ENCODE measurements at places on chromosomes 12 and 14.
A peak's percentile ranks its signal among the peaks of the same experiment; 100 is the strongest.

DNA sequence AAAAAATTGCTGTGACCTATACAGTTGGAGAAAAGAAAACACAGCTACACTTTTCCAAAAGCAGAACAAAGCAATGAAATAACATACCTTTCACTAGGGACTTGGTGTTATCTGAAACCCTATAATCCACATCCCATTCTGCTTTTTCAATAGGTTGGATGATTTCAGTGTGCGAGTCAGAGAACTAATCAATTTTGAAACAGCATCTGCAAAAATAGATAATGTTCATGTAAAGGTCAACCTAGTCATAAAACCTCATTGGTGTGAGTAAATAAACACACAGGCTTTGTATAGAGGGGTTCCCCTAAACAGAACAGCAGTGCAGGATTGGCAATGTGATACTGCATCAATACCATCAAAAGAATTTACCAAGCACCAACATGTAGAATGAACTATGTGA is 173.0 kb upstream of the G2E3 start:
- H3K27me3 ChIP-seq: no peaks in the 10 kb centered on the region
- H3K4me3 ChIP-seq: no peak overlapping the region
- H3K36me3 ChIP-seq: no peaks in the 10 kb centered on the region
- DNase-seq: no peak
- H3K4me1 ChIP-seq: no peaks in the 10 kb centered on the region

DNA sequence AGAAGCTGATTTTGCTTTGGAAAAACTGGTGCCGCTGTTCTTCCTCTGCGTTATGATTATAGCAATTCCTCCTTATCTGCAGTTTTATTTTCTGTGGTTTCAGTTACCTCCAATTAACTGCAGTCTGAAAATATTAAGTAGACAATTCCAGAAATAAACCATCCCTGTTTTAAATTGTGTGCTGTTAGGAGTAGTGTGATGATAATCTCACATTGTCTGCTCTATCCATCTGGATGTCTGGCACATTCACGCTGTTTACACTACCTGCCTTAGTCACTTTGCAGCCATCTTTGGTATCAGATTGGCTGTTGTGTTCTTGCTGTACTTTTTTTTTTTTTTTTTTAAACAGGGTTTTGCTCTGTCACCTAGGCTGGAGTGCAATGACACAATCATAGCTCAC is 141.0 kb downstream of the GRIP1 start:
- no peak for DNase-seq
- no peaks in the 10 kb centered on the region for H3K36me3 ChIP-seq
- H3K4me1 ChIP-seq: no peaks in the 10 kb centered on the region
- no peaks in the 10 kb centered on the region for H3K27me3 ChIP-seq

- peak overlapping the region; percentile 59 for H3K27ac ChIP-seq
- H3K4me3 ChIP-seq: no peak overlapping the region
- H3K27me3 ChIP-seq: no peaks in the 10 kb centered on the region
- DNase-seq: no peak
- peaks cover 15% of the 10 kb centered on the region for H3K4me1 ChIP-seq
- H3K36me3 ChIP-seq: no peaks in the 10 kb centered on the region
Observed at GRCh38 chr12:98578392-98578791, 15.1 kb upstream of the SLC25A3 start.

GRCh38 chr14:32603992-32604565 is 275.0 kb downstream of the AKAP6 start:
- H3K27ac ChIP-seq: no peak overlapping the region
- H3K27me3 ChIP-seq: no peaks in the 10 kb centered on the region
- no peak for DNase-seq
- H3K4me3 ChIP-seq: no peak overlapping the region

DNA sequence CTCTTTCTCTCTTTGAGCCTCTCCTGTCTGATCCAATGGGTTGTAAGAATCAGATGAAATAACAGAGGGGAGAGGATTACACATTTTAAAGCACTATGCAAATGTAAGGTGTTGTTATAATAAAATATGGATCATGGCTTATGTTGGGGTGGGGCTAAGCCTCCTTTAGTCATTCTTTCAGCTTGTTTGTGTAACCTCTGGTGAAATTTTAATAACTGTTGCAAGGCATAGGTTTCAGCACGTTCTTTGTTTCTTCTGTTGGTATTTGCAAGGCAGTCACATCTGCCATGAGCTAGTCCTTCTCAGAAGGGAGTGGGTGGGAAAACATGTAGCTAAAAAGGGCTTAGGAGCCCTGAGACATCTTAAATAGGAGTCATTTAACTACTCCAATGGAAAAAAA is 74.8 kb upstream of the FRMD6 start:
- H3K4me3 ChIP-seq: no peak overlapping the region
- H3K4me1 ChIP-seq: no peaks in the 10 kb centered on the region
- H3K27me3 ChIP-seq: no peaks in the 10 kb centered on the region
- no peak overlapping the region for H3K27ac ChIP-seq
- no peak for DNase-seq

GRCh38 chr12:120762086-120762485 is 36.5 kb downstream of the ACADS start:
- peaks cover 38% of the 10 kb centered on the region for H3K36me3 ChIP-seq
- H3K4me1 ChIP-seq: no peaks in the 10 kb centered on the region
- DNase-seq: no peak
- H3K27me3 ChIP-seq: no peaks in the 10 kb centered on the region

DNA sequence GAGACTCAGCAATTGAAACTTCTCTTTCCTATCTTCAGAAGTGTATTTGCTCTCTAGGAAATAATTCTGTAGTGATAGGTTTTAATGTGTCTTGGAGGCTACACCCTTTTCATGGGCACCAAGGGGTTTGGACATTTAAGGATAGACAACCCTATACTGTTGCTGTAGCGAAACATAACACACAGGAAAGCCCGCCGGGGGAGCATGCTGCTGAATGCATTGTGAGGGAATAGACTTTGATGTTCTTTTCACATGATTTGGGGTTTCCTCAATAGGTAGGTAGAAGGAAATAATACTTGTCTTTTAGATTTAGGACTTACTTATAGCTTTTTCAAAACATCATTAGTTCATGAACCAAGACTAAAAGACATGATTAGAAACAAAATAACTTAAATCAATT is 97.0 kb downstream of the PELI2 start:
- H3K27ac ChIP-seq: no peak overlapping the region
- H3K4me1 ChIP-seq: peaks cover 6% of the 10 kb centered on the region
- no peaks in the 10 kb centered on the region for H3K27me3 ChIP-seq
- no peaks in the 10 kb centered on the region for H3K36me3 ChIP-seq
- DNase-seq: no peak

GRCh38 chr12:13799574-13799973 is 181.8 kb downstream of the GRIN2B start:
- no peak overlapping the region for H3K4me3 ChIP-seq
- DNase-seq: no peak
- no peak overlapping the region for H3K27ac ChIP-seq
- no peaks in the 10 kb centered on the region for H3K4me1 ChIP-seq

DNA sequence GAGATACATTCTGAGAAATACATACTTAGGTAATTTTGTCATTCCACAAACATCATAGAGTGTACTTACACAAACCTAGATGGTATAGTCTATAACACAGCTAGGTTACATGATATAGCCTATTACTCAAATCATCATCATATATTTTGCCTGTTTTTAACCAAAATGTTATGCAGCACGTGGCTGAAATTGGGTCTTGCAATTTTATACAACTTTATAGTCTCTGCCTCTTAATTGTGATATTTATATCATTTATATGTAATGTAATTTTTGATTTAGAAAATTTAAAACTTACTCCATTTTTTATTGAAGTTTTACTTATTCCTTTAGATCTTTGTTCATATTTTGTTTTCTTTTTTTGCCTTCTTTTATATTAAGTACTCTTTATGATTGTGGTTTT is 350.7 kb upstream of the DCN start:
- H3K27ac ChIP-seq: no peak overlapping the region
- DNase-seq: no peak
- H3K4me3 ChIP-seq: no peak overlapping the region
- H3K4me1 ChIP-seq: no peaks in the 10 kb centered on the region

DNA sequence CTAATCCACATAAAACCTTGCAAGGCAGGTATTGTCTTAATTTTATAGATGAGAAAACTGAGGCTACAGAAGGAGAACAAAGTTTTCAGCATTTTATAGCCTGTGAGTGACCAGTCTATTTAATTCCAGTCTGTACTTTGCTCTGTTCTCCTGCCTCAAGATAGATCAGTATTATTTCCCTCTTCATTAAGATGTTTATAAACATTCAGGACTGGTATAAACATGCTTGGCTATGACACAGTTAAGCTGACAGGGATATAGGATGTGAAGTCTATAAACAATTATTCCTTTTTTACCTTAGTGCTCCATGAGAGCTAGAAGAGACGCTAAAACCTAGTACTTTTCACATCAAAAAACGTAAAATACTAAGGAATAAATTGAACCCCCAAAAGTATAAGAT is 287.3 kb downstream of the RAD51B start:
- no peaks in the 10 kb centered on the region for H3K27me3 ChIP-seq
- no peak overlapping the region for H3K27ac ChIP-seq
- no peaks in the 10 kb centered on the region for H3K36me3 ChIP-seq
- H3K4me1 ChIP-seq: no peaks in the 10 kb centered on the region
- no peak overlapping the region for H3K4me3 ChIP-seq

GRCh38 chr12:118325081-118325480 is 47.6 kb downstream of the TAOK3 start:
- no peak overlapping the region for H3K4me3 ChIP-seq
- DNase-seq: no peak
- peaks cover 7% of the 10 kb centered on the region for H3K4me1 ChIP-seq
- H3K36me3 ChIP-seq: no peaks in the 10 kb centered on the region
- H3K27ac ChIP-seq: no peak overlapping the region

DNA sequence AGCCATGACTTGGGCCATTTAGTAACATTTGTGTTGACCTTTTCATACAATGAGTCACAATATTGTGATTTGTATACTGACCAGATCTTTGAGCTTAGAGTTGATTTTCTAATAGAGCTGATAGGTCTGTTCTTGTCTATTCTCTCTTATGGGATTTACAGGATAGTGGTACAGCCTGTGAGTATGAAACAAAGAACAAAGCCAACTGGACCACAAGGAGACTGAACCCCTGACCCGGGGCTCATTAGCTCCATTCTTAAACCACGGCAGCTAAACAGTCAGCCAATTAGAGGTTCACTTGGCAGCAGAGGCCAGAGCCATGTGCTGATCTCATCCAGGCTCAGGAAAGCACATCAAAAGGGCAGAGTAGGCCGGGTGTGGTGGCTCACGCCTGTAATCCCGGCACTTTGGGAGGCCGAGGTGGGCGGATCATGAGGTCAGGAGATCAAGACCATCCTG is 59.1 kb upstream of the GNPNAT1 start:
- no peak overlapping the region for H3K27ac ChIP-seq
- H3K4me3 ChIP-seq: no peak overlapping the region
- no peaks in the 10 kb centered on the region for H3K36me3 ChIP-seq
- H3K27me3 ChIP-seq: no peaks in the 10 kb centered on the region
- no peak for DNase-seq

- DNase-seq: no peak
- no peak overlapping the region for H3K27ac ChIP-seq
- no peaks in the 10 kb centered on the region for H3K36me3 ChIP-seq
- no peak overlapping the region for H3K4me3 ChIP-seq
- H3K27me3 ChIP-seq: no peaks in the 10 kb centered on the region
Observed at GRCh38 chr14:92888896-92889295, 34.1 kb upstream of the CHGA start.

GRCh38 chr12:29796823-29797263 is 13.1 kb upstream of the TMTC1 start:
- no peaks in the 10 kb centered on the region for H3K36me3 ChIP-seq
- H3K4me3 ChIP-seq: no peak overlapping the region
- no peaks in the 10 kb centered on the region for H3K27me3 ChIP-seq
- no peaks in the 10 kb centered on the region for H3K4me1 ChIP-seq
- no peak overlapping the region for H3K27ac ChIP-seq
- no peak for DNase-seq

- H3K27me3 ChIP-seq: 0 out of 2 replicates have a peak, but pooled peaks cover 7% of the 10 kb centered on the region
- H3K27ac ChIP-seq: no peak overlapping the region
- no peaks in the 10 kb centered on the region for H3K36me3 ChIP-seq
- DNase-seq: no peak
- H3K4me1 ChIP-seq: peaks cover 5% of the 10 kb centered on the region
Observed at GRCh38 chr12:32877601-32878459, 18.7 kb downstream of the PKP2 start.

DNA sequence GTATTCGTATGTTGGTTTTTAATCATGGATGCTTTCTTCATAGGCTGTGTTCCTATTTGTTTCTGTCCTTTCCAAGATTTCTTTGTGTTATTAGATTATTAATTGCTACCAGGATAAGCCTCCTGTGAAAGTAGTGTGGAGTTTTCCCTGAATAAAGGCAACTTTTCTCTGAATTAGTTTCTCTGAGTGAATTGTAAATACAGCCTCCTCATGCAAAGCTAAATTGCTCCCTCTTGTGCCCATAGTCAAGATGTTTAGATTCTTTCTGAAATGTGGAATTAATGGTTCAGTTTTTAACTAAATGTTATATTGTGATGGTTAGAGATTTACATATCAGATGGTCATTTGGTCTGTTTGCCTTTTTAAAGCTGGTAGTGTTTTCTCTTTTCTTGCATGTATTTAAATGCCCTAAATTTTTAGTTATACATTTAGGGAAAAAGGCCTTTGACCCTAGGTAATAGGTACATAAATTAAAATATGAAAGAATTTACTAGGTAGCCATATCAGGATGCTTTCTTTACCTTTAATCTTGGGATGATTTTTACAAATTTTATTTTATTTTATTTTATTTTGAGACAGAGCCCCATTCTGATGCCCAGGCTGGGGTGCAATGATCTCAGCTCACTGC is 8.9 kb downstream of the APAF1 start:
- H3K27ac ChIP-seq: no peak overlapping the region
- H3K4me3 ChIP-seq: no peak overlapping the region

DNA sequence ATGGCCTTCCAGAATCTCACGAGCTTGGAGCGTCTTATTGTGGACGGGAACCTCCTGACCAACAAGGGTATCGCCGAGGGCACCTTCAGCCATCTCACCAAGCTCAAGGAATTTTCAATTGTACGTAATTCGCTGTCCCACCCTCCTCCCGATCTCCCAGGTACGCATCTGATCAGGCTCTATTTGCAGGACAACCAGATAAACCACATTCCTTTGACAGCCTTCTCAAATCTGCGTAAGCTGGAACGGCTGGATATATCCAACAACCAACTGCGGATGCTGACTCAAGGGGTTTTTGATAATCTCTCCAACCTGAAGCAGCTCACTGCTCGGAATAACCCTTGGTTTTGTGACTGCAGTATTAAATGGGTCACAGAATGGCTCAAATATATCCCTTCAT is 92.2 kb downstream of the FLRT2 start:
- DNase-seq: no peak
- no peaks in the 10 kb centered on the region for H3K4me1 ChIP-seq
- H3K27ac ChIP-seq: no peak overlapping the region

DNA sequence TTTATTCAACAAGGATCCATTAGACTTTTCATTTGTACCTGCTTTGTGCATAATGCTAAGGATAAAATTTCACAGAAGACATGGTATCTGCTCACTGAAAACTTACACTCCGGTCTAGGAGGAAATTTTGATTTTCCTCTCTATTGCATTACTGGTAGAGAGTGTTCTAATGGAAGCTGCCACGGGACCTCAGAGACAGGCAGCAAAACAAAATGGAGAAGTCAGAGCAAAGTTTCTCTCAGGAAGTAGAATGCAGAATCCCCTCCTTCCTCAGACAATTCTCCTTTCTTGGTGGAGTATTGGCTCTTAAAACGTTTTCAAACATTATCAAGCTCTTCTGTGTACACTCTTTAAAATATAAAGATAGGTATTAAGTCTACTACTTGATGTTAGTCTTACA is 12.3 kb downstream of the CLEC2B start:
- H3K4me1 ChIP-seq: no peaks in the 10 kb centered on the region
- H3K4me3 ChIP-seq: no peak overlapping the region
- H3K27me3 ChIP-seq: no peaks in the 10 kb centered on the region
- no peaks in the 10 kb centered on the region for H3K36me3 ChIP-seq
- H3K27ac ChIP-seq: no peak overlapping the region
- no peak for DNase-seq
